ENCODE measurements at places on chromosomes 5 and 9.

- DNase-seq = no peak
Measured at GRCh38 chr9:125889476-125890419, 142.6 kb downstream of the PBX3 start.

- no peak for DNase-seq
Measured at GRCh38 chr5:107025712-107026497, 644.8 kb downstream of the EFNA5 start.

DNA sequence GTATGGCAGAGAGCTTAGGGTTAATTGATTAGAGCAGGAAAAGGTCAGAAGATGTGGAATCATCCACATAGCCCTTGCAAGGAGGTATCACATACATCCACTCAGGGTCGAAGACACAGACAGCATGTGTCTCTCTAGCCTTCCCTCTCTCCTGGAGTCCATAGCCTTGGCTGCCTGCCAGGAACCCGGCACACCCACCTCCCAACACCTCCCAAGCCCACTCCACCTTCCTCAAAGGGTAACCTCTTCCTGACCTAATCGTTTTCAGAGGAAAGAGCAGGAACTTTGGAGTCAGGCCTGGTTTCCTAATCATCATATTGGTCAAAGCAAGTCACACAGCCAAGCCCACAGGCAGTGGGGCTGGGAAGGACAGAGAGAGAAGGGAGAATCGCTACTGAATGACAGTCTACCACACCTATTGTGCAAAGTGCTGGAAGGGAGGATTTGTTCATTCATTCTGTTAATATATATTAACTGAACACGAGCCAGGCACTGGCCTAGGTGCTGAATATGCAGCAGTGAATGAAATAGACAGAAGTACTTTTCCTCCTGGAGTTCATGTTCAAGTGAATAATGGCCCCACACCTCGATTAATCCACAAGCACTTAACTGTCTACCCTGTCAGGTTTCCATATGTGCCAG is 107.8 kb downstream of the KCNIP1 start:
- no peak for DNase-seq

- DNase-seq = no peak
Measured at GRCh38 chr9:76607730-76608436, 148.9 kb downstream of the GCNT1 start.

DNA sequence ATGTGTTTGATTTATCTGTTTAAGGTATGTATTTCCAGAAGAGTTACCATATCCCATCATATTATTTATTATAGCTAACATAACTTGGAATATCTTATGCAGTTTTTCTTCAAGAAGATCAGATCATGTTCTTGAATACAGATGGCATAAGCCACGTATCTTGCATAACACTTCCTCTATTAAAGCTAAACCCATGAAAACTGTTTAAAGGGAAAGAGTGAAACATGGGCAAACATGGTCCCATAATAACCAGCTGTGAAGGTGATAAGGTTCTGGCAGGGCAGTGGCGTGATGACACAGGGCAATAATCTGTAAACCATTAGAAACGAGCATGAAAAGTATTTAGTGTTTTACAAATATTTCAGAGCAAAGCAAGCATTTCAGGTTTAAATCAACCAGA is 34.2 kb downstream of the EFNA5 start:
- DNase-seq = no peak

DNA sequence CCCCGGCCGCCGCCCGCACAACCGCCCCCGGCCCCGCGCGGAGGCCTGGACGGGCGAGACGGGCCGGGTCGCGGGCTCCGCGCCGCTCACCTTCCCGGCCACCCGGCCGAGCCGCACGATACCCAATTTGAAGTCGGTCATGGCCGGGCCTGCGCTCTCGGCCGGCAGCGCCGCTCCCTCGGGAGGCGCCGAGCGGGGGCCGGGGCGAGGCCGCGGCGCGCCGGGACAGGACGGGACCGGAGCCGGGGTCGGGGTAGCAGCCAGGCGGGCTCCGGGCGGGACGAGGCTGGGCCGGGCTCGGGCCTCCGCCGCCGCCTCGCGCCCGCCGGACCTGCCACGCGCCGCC is 216 bp downstream of the ZMYND19 start:
- DNase-seq = no peak

DNA sequence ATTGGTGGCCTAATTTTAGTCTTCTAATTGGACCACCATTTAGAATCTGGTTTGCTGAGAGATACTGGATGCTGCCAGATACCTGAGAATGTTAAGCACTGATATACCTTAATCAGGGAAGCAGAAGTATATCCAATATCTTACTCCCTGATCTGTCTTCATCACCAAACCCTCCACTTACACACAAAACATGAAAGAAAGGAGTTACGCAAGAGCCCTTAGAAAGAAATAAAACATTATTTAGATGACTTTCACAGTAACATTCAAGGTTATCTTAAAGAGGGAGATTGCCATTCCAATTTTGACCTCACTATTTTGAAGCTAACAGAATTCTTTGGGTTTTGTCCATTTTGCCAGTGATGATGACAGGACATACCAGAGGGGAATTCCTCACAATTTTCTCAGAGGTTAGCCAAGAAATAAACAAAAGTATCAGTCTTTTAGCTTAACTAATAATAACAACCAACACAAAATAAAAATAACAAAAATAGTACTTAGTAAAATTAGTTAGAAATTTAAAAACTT is 496.1 kb downstream of the NFIB start:
- DNase-seq = no peak

DNA sequence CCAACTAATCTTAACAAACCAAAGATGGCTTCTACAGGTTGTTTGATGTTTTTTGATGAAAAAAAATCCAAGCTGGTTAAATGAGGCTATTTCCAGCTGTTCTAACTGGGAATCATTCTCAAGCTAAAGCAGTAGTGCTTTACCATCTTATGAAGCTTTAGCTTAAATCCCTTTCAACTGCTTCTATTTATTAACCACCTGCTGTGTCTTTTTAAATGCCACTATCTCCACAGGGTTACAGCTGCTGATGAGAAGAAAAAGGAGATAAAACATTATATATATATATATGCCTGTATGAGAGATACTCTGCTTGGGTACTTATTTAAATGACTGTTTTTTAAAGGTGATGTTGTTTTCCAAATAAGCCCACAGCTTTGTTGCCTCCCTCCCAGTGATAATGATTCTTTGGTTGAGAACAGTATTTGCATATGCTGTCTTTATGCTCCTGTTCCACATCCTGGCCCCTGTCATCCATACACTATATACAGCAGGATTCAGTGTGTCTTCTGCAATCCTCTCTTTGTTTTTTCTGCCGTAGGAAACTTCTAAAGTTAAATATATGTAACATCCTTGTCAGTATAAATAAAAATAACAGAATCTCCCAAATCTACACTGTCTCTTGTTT is 164.0 kb downstream of the PAM start:
- DNase-seq = no peak

GRCh38 chr5:80754900-80755299 is 100.1 kb upstream of the DHFR start:
- peak; percentile 12 for DNase-seq

DNA sequence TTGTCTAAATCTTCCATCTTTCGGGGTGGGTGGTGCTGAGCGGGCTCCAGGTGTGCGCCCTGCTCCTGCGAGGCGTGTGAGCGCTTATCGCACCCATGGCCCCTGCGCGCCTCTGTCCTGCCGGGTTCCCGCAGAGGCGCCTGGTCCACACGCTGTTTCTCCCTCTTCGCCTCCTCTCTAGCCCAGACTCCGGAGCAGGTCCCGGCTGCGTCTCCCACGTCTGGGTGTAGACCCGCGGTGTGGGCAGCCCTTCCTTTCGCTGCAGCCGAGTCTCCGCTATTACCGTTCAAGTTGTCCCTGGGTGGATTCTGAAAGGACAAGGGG is 40.5 kb upstream of the PLEKHG4B start:
- no peak for DNase-seq

- DNase-seq = no peak
Measured at GRCh38 chr5:84228266-84228665, 156.4 kb downstream of the EDIL3 start.

GRCh38 chr5:94649874-94650273 is 31.4 kb downstream of the SLF1 start:
- DNase-seq = no peak

- DNase-seq = no peak
Measured at GRCh38 chr9:71279151-71279739, 157.8 kb upstream of the TRPM3 start.

GRCh38 chr9:117709936-117710335 is 5.7 kb downstream of the TLR4 start:
- no peak for DNase-seq

GRCh38 chr9:138061631-138062030 is 184.0 kb downstream of the CACNA1B start:
- DNase-seq = no peak

DNA sequence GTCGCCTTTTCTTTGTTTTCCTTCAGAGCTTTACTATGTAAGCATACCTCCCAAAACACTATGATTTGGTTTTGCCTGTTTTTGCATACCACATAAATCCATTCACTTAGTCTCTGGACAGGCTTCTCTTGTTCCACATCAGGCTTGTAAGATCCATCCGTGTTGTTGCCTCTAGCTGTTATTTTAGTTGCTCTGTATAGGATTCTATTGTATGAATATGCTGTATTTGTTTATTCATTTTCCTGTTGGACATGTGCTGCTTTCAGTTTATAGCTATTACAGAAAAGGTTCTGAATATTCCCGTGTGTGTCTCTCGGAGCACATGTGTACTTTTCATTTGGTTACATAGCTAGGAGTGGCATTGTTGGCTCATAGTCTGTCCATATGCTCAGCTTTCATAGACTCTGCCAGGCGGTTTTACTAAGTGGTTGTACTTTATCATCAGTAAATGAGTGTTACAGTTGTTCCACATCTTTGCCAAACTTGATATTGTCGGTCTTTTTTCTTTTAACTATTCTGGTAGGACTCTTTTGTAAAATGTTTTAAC is 41.8 kb downstream of the NUP214 start:
- DNase-seq = no peak

- no peak for DNase-seq
Measured at GRCh38 chr5:115068239-115069086, 101.2 kb downstream of the TRIM36 start.

GRCh38 chr5:132094393-132095076 is 20.9 kb downstream of the CSF2 start:
- DNase-seq = no peak

DNA sequence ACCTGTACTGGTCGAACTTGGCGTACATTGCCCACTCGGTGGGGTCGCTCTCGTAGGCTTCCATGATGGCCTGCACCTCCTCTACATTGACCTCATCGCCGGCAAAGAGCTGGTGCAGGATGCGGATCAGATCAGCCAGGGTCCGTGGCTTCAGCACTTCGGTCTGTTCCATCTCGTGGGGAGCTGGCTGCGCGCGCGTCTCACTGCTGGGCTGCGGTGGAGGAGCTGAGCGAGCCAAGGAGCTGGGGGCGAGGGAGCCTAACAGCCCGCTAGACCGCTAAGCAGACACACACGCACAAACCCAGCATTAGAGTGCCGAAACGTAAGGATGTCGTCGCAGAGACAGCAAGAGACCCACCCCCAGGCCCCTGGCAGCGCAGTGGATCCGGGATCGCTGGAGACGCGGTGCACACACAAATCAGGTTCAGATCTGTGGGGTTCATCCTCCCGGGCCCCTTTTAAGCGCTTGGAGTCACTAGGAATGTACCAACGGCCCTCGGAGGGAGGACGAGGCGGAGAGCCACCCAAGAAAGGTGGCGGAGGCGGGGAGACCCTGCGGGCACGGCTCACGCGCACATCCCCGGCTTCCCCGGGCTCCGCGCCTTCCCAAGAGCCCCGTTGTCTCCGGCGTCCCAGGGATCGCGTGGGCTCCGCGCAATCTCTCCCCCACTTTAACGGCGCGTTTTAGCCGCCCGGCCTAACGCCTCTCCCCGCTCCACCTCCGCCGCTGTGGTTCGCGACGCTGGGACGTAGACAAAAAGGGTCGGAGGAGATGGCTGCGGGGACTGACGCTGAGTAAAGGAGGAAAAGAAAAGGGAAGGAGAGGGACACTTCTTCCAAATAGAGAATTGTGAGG is at the start of gene CDO1:
Gene CDO1 (minus strand): TSS at position 434 of the 856 bp plus-strand sequence. CDS start 262 bp downstream, at position 172.
- DNase-seq = no peak

Data from stimulated activated CD8-positive, alpha-beta memory T cell treated with anti-CD3 and anti-CD28 coated beads, Interleukin-2, amount 100 ng/mL, for 48 hours (primary cell).